ENCODE measurements at places on chromosomes 11 and 22. TPM values are rescaled to one million over a fixed set of nuclear protein-coding genes. Genes with fewer than 3 reads are reported as not detected.

GRCh38 chr11:69879729-69880005 is 60.5 kb upstream of the FGF3 start:
- H3K36me3 ChIP-seq: no peaks in the 10 kb centered on the region
- no peak for DNase-seq
- no peak overlapping the region for H3K27ac ChIP-seq
- no peaks in the 10 kb centered on the region for H3K4me1 ChIP-seq

GRCh38 chr11:119808407-119809185 is 79.6 kb upstream of the NECTIN1 start:
- H3K36me3 ChIP-seq: no peaks in the 10 kb centered on the region
- H3K27me3 ChIP-seq: peaks cover 6% of the 10 kb centered on the region
- no peak overlapping the region for H3K4me3 ChIP-seq
- DNase-seq: no peak

DNA sequence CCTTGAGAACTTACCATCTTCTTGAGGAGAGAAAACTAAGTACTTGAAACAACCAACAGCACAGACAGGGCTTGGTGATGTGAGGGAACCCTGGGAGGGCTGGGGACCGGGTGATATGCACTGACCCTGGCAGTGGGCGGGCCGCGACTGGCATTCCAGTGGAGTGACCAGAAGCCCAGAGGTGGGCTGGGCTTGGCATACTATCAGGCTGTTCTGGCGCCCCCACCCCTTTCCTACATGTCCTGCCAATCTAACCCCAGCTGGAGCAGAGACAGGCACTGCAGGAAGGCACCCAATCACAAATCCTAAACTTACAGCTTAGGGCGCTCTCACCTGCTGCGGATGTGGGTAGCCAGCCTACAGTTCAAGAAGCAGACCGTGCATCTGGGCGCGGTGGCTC is 54.0 kb upstream of the GCAT start:
- H3K4me1 ChIP-seq: peaks cover 4% of the 10 kb centered on the region
- DNase-seq: no peak
- H3K27ac ChIP-seq: no peak overlapping the region
- H3K4me3 ChIP-seq: no peak overlapping the region
- peaks cover 8% of the 10 kb centered on the region for H3K36me3 ChIP-seq

- H3K27me3 ChIP-seq: peaks cover 10% of the 10 kb centered on the region
- no peak for DNase-seq
- H3K36me3 ChIP-seq: no peaks in the 10 kb centered on the region
- no peak overlapping the region for H3K27ac ChIP-seq
Measured at GRCh38 chr22:44281768-44282637, 30.7 kb downstream of the SHISAL1 start.

- H3K27ac ChIP-seq: peak overlapping the region; percentile 36
- H3K4me3 ChIP-seq: no peak overlapping the region
- H3K4me1 ChIP-seq: peaks cover 18% of the 10 kb centered on the region
- DNase-seq: no peak
- H3K27me3 ChIP-seq: no peaks in the 10 kb centered on the region
Measured at GRCh38 chr11:965206-965775, 39.6 kb downstream of the AP2A2 start.

GRCh38 chr11:69656536-69657455 is 15.8 kb downstream of the CCND1 start:
- no peaks in the 10 kb centered on the region for H3K36me3 ChIP-seq
- peaks cover 2% of the 10 kb centered on the region for H3K4me1 ChIP-seq
- no peak overlapping the region for H3K27ac ChIP-seq
- H3K4me3 ChIP-seq: no peak overlapping the region
- no peak for DNase-seq
- no peaks in the 10 kb centered on the region for H3K27me3 ChIP-seq

DNA sequence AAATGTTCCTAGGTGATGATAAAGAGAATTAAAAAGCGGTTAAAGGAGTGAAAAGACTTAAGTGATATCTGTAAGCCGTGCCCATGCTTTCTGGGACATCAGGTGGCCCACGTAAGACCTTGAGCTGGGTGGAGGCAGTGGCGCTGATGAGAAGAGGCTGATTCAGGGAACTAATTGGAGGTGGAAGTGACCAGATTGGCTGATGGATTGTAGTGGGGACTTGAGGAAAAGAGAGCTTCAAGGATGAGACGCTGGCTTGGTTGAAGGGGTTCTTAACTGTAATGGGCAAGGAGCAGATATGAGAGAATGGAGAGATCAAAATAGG is 69.1 kb upstream of the EP300 start:
- H3K36me3 ChIP-seq: peaks cover 4% of the 10 kb centered on the region
- no peak overlapping the region for H3K27ac ChIP-seq
- H3K4me1 ChIP-seq: peaks cover 11% of the 10 kb centered on the region
- peaks cover 15% of the 10 kb centered on the region for H3K27me3 ChIP-seq

DDI1 gene
- not detected for total RNA-seq

CAPN1 gene
- 174 TPM for total RNA-seq

DNA sequence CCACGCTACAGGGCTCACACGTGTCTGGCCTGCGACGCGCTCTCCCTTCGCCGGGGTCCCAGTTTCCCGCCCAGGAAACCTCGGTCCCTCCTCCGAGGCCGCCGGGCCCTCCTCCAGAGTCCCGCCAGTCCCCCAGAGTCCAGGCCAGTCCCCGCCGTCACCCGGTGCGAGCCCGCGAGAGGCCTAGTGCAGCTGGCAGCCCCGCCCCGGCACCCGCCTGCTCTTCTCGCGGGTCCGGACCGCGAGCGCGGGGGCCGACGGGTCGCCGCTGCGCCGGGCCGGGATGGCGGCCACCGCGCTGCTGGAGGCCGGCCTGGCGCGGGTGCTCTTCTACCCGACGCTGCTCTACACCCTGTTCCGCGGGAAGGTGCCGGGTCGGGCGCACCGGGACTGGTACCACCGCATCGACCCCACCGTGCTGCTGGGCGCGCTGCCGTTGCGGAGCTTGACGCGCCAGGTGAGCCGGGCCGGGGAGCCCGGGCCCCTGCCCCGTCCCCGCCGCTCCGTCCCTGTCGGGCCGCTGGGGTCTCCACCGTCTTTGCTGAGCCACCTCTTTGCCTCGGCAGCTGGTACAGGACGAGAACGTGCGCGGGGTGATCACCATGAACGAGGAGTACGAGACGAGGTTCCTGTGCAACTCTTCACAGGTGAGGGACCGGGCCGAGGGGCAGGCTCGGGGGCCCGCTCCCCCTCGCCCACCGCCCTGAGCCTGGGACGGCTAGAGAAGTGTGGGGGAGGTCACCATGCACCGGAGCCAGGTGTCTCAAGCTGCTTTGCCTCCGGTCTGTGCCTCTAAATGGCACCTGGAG is at the start of gene PTPMT1:
TSS of gene PTPMT1 (plus strand) at position 260 of the 809 bp plus-strand sequence. CDS start at position 284, 24 bp downstream.
- peak within 1 kb of the TSS; percentile 89 for H3K4me3 ChIP-seq
- peak within 1 kb of the TSS; percentile 85 for H3K27ac ChIP-seq
- H3K27me3 ChIP-seq: no peaks in the 10 kb centered on the region
- H3K4me1 ChIP-seq: peaks cover 12% of the 10 kb centered on the region
- peaks cover 8% of the 10 kb centered on the region for H3K36me3 ChIP-seq

DNA sequence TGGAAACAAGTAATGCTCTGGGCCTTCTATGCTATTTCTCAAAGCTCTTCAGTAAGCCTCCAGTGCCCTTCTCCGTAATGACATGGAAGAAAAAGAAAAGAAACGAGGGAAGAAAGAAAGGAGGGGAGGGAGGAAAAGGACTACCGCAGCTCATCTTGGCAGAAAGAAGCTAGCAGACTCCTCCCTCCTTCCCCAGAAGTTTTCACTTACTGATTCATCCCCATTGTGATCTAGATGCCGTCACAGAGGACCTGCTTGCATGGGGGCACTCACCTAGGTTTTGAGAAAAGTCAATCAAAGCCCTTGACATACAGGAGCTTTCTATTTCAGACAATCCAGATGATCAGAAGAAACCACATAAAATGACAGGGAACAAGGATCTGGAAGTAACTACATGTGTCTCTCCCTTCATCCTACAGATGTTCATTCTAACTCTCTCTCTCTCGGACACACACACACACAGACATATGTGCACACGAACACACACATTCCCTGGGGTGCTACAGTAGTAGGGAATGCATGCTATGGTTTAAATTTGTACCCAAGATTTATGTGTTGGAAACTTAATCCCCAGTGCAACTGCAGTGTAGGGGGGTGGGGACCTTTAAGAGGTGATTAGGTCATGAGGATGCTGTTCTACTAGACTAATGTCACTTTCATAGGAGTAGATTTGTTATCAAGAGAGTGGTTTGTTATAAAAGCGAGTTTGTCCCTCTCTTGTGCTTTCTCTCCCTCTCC is 37.6 kb upstream of the RCN1 start:
- H3K27me3 ChIP-seq: peaks cover 18% of the 10 kb centered on the region
- H3K36me3 ChIP-seq: no peaks in the 10 kb centered on the region

C11orf58 gene
- total RNA-seq: 121 TPM

NPTXR gene
- total RNA-seq: 6.8 TPM

TRIM49 gene
- not detected for total RNA-seq

TEX12 gene
- total RNA-seq: 0.40 TPM

- no peak for DNase-seq
- no peak overlapping the region for H3K4me3 ChIP-seq
- peaks cover 2% of the 10 kb centered on the region for H3K27me3 ChIP-seq
- H3K4me1 ChIP-seq: peaks cover 7% of the 10 kb centered on the region
Measured at GRCh38 chr11:58652726-58653280, 30.3 kb downstream of the CNTF start.

CNTF gene
- total RNA-seq: 2.6 TPM

- H3K36me3 ChIP-seq: no peaks in the 10 kb centered on the region
- no peak for DNase-seq
- peaks cover 55% of the 10 kb centered on the region for H3K27me3 ChIP-seq
- H3K27ac ChIP-seq: no peak within 1 kb of the TSS
- H3K4me1 ChIP-seq: no peaks in the 10 kb centered on the region
Measured at GRCh38 chr11:60756307-60757032, at the start of gene MS4A15. MS4A15 (plus strand) TSS chr11:60756867; CDS start chr11:60763734, 6,867 bp downstream.

NUDT8 gene
- 12.4 TPM for total RNA-seq

GRCh38 chr11:130122141-130122575 is 37.4 kb upstream of the ST14 start:
- H3K4me1 ChIP-seq: peaks cover 32% of the 10 kb centered on the region
- no peak overlapping the region for H3K4me3 ChIP-seq
- peaks cover 7% of the 10 kb centered on the region for H3K36me3 ChIP-seq
- no peak for DNase-seq
- H3K27ac ChIP-seq: no peak overlapping the region
- H3K27me3 ChIP-seq: peaks cover 41% of the 10 kb centered on the region

- no peaks in the 10 kb centered on the region for H3K27me3 ChIP-seq
- no peak overlapping the region for H3K27ac ChIP-seq
- no peak for DNase-seq
- H3K4me3 ChIP-seq: no peak overlapping the region
- H3K4me1 ChIP-seq: no peaks in the 10 kb centered on the region
Measured at GRCh38 chr11:74615311-74615710, 22.9 kb downstream of the POLD3 start.

PLA2G6 gene
- 94.6 TPM for total RNA-seq

GRCh38 chr22:46367707-46368191 is 32.2 kb downstream of the TRMU start:
- no peaks in the 10 kb centered on the region for H3K36me3 ChIP-seq
- H3K4me3 ChIP-seq: no peak overlapping the region
- H3K27me3 ChIP-seq: peaks cover 4% of the 10 kb centered on the region
- peaks cover 10% of the 10 kb centered on the region for H3K4me1 ChIP-seq

DNA sequence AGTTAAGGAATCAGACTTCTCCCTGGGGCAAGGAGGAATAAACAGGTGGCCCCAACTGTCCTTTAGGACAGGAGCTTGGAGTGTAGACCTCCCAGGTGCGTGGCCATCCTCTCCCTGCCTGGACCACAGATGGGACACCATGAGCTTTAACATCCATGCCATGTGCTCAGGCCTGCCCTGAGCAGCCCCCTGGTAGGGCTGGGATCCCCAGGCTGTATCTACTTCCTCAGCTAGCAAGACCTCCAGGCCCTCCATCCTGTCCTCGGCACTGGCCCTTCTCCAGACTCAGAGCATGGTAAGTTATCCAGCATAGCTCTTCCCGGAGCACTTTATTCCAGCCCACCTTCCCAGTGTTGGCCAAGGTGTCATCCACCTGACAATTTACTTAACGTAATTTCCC is 5.7 kb downstream of the CD6 start:
- H3K4me3 ChIP-seq: peak overlapping the region; percentile 76
- H3K27ac ChIP-seq: peak overlapping the region; percentile 91
- H3K36me3 ChIP-seq: peaks cover 50% of the 10 kb centered on the region
- no peak for DNase-seq

DNA sequence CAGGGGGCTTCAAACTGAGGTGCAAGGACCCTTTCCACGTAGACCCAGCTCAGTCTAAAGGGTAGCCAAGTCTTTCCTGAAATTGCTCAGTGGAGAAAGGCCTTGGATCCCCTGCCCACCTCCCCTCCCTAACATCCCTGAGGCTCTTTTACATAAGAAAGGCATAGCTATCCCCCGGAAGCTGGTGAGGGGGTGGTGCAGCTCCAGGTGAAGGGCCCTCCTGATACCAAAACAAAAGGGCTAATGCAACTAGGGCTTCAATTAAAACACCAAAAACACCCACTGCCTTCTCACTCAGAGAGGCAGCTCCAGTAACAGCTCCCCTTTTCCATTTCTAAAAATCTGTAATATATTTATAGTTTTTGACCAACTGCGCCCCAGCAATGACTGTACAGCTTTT is 5.8 kb downstream of the SHANK2 start:
- no peak for DNase-seq
- no peaks in the 10 kb centered on the region for H3K36me3 ChIP-seq
- no peak overlapping the region for H3K27ac ChIP-seq
- no peaks in the 10 kb centered on the region for H3K4me1 ChIP-seq
- peaks cover 31% of the 10 kb centered on the region for H3K27me3 ChIP-seq
- H3K4me3 ChIP-seq: no peak overlapping the region
